ENCODE measurements at places on chromosomes 4 and X. TPM values are rescaled to one million over a fixed set of nuclear protein-coding genes. Genes with fewer than 3 reads are reported as not detected.

The MAGEC1 gene
- total RNA-seq: not detected

The FAT1 gene
- 2.0 TPM for total RNA-seq

The NEXMIF gene
- not detected for total RNA-seq

The VCX3B gene
- not detected for total RNA-seq
